ENCODE measurements at places on chromosomes 5 and 9. TPM values are rescaled to one million over a fixed set of nuclear protein-coding genes. Genes with fewer than 3 reads are reported as not detected.

DNA sequence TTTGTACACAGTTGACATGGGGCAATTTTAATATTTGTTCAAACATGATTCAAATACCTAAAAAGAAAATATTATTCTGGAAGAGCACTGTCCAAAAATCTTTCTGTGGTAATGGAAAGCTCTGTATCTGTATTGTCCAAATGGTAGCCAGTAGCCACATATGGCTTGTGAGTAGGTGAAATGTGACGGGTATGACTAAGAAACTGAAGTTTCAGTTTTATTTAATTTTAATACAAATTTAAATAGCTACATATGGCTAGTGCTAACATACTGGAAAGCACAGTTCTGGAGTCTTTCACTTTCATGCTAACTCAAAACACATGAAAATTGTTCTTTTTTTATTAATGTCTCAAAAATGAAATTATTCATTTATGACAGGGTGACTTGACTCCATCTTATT lies 132.6 kb downstream of the PLK2 start:
- no peak for DNase-seq

GRCh38 chr9:3508521-3509291 lies 17.1 kb downstream of the RFX3 start:
- DNase-seq, result no peak

DNA sequence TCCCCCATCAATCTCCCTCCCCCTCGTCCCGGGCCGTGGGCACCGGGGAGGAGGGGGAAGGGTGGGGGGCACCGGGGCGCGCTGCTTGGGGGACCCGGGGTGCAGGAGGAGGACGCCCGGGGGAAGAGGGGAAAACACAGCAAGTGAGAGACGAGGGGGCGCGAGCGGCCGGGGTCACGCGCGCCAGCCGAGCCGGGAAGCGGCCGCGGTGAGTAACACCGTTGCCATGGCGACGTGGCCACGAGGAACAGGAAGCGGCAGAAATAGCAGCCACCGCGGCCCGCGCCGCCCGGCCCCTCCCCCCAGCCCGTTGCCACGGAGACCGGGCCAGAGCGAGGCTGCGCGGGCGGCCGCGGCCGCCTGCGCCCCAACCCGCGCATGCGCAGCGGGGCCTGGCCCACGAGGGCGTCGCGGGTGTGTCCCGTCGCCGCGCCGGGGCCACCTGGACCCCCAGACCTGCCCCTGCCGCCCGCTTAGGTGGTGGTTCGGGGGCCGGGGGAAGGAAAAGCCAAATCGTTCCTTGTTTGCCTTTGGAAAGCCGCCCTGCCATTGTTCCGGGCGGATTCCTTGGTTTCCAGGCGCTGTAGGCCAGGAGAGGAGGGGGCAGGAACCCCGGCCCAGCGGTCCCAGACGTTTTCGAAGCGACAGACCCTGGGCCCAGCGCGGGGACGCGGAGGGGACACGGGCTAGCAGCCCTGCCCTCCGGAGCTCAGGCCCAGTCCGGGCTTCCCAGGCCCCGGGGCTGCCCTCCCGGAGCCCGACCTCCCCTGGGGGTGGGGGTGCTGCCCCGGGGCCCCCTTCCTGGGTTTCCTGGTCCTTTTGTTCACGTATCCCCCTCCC lies 207.1 kb downstream of the C9orf50 start:
- peak; percentile 98 for DNase-seq

DNA sequence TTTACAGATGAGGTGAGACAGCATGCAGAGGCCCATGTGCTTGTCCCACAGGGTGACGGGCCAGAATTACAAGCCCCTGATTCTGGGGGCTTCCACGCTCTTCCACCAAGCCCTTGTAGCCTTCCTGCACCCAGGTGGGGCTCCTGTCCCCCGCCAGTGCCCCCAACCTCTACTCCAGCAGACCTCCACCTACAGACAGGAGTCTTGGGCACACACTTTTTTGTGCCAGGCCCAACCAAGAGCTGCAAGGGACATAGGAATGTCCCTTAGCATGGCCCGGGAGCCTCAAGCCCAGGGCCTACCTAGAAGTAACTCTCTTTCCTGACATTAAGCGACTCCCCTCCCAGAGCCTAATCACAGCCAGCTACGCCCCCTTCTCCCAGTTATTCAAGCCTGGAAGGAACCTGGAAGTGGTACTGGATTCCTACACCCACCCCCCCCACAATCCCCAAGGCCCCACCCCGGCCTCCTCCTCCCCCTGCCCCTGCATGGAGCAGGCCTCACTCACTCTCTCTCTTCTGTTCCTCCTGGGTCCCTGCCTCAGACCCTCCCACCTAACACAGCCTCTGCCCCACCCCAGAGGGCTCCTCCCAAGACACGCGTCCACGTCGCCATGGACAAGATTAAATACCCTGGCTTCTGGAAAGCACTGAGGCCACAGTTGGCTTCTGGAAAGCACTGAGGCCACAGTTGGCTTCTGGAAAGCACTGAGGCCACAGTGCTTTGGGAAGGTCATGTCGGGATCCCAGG lies 30.5 kb downstream of the ADAMTS2 start:
- DNase-seq, result peak; percentile 71

DNA sequence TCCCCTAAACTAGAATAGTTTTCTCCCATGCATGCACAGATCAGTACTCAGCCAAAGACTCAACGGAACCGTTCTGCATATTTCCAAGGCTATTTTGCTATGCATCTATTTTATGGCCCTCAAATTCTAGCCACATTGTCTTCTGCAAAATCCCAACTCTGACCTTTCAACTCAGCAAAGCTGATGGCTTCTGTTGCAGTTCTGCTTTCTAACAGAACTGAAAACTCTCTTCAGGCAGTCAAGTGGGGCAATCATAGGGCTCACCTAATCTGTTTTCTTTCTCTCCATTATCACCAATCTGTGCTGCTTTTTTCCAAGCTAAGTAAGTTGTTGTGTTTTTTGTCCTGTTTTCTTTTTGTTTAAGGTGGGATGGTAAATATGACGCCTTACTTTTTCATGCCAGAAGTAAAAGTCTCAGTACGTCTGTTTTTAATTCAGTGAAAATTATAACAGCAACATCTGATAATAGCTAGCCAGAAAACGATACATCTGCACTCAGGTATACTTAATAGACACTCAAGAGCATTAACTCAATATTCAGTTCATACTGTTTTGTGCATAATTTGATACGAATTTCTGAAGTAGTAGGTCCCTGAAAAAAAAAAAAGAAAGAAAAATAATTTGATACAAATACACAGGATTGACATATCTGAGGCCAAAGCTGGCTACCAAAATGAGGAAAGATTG lies 454.3 kb downstream of the TLE1 start:
- no peak for DNase-seq

GRCh38 chr9:13596383-13596970 lies 317.0 kb upstream of the MPDZ start:
- DNase-seq, result no peak

GRCh38 chr9:99472916-99473245 lies 250.8 kb downstream of the SEC61B start:
- DNase-seq, result no peak

DNA sequence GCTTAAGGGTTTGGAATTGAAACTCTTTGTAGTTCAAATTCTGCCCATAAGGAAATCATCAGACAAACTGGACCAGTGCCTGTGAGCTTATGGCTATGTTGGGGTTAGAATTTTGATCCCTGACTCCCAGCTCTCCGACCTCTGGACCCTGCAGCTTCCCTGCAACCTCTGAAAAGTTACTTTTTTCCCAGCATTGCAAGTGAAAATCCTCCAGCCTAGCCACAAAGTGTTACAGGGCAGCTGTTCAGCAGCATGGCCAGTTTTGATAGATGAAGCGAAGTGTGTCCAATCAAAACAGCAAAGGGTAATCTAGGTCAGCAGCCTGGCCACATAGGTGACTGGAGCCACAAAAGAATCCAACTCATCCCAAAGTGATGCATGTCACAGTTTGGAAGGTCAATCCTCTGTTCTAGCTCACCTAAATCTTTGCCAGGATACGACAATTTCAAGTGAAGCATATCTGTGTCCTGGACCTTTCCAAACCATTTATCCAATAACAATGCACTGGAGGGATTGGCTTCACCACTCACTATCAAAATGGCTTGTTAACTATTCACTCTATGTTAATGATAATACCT lies 4.7 kb upstream of the CPEB4 start:
- no peak for DNase-seq

DNA sequence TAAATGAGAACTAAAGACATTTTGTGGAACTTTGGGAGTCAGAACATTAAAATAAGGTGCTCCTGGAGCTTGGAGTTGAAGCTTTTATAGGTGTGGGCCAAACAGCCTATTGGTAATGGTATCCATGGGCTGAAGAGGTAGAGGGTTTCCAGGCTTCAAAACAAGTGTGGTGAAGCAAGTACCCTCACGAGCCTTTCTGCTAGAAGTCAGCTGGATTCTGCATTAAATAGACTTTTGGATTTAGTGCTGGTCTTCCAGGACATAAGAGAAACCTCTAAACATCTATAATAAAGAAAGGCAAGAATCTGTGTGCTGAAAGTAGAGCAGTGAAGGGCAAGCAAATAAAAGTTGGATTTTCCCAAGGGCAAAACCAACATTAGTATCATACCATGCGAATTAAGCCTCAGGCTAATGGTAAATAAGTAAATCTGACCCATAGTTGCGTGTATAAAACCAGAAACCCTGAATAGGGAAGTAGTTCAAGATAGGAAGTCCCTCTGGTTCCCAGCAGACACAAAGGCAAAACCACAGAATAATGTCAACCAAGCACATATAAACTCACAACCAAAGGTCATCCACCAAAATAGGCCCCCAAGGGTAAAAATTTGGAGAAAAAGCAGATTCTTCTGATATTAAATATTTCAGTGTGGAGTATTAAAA lies 306.3 kb downstream of the TLE4 start:
- DNase-seq, result no peak

DNA sequence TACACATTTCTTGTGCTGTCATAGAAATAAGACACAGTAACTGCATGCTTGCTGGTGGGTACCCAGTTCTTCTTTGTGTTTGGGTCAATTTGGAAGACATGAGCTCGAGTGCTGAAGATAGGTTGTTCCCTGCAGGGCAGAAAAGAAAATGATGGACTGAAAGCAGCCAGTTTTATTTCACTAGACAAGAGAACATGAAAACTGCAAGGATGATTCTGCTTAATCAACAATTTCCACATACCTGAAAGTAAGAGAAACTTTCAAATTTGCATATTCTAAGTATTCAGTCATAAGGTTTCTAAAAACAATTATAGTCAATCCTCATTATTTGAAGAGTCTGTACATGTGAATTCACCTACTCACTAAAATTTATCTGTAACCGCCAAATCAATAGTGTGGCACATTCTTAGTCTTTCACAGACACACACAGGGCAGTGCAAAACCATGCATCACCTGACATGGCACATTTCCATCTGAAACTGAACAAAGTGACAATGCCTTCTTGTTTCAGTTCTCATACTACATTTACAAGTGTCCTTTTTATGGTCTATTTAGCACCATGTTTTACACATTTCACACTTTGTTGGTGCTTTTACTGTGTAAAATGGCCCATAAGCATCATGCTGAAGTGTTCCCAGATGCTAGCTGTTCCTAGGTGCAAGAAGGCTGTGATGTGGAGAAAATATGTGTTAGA lies 56.9 kb downstream of the HOMER1 start:
- no peak for DNase-seq

DNA sequence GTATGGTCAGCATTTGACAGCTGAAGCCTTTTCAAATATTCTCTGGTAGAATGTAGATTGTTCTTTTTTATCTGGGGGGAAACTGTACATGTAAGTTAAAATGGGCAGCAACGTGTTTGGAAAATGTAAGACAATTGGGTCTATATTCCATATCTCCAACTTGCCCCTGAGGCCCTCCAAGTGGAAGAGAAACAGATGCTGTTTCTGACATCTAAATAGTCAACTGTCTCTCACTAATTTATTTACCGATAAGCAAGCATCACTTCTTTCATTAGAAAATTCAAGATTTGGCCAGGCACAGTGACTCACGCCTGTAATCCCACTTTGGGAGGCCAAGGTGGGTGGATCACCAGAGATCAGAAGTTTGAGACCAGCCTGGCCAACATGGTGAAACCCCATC lies 120.2 kb upstream of the TBCA start:
- DNase-seq, result no peak

DNA sequence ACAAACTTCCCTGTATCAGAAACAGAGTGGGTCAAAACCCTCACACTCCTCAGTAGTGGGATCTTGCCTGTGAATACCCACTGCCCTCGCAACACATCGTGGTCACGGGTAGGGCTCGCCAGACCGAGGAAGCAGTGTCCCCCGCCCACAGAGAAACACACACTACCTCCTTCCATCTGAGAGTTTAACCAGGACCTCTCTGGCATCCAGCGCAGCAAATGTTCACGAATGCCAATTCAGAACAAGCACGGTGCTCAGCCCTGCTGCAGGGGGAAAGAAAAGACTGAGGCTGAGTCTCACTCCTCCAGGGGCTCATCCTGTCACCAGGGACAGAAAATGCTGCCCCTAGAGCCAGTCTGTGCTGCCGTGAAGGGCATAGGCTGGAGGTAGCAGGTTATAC lies 42.5 kb upstream of the SYNPO start:
- DNase-seq, result no peak

DNA sequence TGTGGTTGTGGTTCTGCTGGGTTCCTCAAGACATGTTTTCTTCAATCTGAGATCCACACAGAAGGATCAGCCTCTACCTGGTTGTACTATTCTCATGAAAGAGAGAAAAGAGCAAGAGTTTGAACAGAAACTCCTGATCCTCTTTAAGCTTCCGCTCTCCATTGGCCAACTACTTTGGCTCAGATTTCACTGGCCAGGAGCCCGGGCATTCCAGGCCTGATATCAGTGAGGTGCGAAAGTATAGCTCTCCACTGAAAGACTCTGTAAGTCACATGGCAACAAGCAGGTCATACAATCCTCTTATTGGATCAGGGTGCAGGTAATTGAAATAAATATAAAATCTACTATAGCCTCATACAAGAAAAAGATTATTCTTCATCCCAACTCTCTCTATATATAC lies 920.5 kb downstream of the TLE4 start:
- DNase-seq, result no peak

GRCh38 chr5:73507062-73507461 lies 8.8 kb downstream of the BTF3 start:
- no peak for DNase-seq

DNA sequence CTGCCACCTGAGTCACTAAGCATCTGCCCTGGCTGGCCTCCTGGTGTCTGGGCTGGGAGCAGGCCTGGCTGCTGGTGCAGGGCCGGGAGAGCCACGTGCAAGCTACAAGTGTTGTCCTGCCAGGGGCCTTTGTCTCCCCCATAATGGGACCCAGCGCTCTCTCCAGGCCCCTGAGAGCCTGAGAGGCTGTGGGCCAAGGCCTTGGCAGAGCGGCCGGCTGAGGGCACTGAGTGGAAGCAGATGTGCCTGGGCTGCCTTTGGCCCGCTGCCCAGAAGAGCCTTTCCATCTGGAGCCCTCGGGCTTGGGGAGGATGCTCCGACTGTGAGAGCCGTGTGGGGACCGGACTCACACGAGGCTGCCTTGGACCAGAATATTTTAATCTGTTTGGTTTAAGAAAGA lies 185.5 kb downstream of the RGS3 start:
- DNase-seq, result no peak

GRCh38 chr9:104608336-104608735 lies 2.9 kb upstream of the OR13C2 start:
- no peak for DNase-seq

GRCh38 chr5:81556809-81557208 lies 162.9 kb upstream of the ACOT12 start:
- no peak for DNase-seq

SGCD gene
- 85.1 TPM for total RNA-seq

CCL27 gene
- total RNA-seq, result not detected

SPATA31E1 gene
- not detected for total RNA-seq

HSPB3 gene
- 442 TPM for total RNA-seq

STK32A gene
- 0.39 TPM for total RNA-seq

DND1 gene
- 0.51 TPM for total RNA-seq

TAS2R1 gene
- total RNA-seq, result not detected

NDFIP1 gene
- 75.0 TPM for total RNA-seq

WWC1 gene
- total RNA-seq, result 2.7 TPM

Measured in right atrium auricular region (tissue), 2 donors.